GM18507 (cell line): ENCODE measurements at places on chromosomes 13 and 19.

DNA sequence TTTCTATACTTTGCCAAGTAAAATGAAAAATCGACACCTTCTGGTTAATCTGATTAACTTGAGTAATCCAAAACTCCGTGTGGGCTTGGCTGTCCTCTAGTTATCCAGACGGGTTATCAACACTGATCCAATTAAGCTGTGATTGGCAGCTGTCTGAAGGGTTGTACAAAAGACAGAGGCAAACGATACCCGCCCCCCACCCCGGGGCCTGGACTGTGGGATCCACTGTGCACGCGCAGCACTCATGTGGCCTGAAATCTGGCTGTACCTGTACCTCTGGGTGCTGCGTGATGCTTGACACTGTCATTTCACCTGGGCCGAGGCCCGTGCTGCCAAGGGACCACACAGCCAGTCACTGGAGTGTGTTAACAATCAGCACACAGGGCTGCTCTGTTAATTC, 53.5 kb downstream of the COL4A2 start:
- DNase-seq, result no peak

GRCh38 chr13:51663973-51664957, 80.0 kb downstream of the WDFY2 start:
- no peak for DNase-seq

DNA sequence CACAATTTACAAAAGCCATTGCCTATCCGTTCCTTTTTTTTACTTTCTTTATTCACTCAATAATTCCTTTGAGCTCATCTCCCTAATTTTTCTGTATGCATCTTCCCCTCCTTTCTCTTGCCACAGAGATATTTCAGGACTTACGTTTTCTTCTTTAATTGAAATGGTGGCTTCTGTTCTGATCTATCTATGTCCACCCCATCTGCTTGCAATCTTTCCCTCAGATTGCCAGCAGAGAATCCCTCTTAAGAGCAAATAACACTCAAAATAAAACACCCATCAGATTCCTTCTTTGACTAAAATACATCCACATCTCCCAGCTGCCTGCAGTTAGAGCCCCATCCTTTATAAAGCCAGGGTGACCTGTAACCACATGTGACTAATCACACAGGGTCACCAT, 478.6 kb downstream of the EFNB2 start:
- DNase-seq, result no peak

- no peak for DNase-seq
Observed at GRCh38 chr19:21587117-21587461, 81.7 kb downstream of the ZNF429 start.

DNA sequence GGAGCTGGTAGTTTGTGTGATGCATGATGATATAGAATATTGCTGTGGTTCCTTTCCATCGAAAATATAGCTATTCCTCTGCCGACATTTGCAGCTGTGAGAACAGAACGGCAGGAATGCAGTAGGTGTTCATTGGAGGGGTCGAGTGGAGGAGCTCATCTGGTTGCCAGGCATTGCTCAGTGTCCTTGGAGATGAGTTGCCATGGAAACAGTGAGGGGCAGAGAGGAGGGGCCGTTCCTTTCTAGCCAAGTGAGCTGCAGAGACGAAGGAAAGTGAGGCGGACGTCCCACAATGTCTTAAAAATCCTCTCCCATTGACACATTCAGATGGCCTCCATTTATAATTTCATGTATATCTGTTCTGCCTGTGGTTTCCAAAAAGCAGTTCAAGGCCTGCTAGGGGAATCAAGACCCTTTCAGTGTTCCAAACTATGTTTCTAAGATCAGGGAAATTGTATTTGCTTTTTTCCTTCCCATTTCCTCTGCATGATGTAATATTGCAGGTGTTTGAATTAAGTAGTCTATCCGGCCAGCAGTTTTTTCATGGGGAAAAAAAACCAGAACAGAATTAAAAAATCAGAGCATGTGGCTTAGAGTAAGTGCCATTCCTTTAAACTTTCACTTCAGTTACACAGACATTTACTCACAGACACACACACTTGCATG, 41.2 kb upstream of the ZNF835 start:
- DNase-seq, result no peak

GRCh38 chr19:43362179-43362578, 8.7 kb downstream of the CD177 start:
- no peak for DNase-seq

GRCh38 chr19:48596679-48597465, 9.7 kb upstream of the SPACA4 start:
- DNase-seq, result no peak

DNA sequence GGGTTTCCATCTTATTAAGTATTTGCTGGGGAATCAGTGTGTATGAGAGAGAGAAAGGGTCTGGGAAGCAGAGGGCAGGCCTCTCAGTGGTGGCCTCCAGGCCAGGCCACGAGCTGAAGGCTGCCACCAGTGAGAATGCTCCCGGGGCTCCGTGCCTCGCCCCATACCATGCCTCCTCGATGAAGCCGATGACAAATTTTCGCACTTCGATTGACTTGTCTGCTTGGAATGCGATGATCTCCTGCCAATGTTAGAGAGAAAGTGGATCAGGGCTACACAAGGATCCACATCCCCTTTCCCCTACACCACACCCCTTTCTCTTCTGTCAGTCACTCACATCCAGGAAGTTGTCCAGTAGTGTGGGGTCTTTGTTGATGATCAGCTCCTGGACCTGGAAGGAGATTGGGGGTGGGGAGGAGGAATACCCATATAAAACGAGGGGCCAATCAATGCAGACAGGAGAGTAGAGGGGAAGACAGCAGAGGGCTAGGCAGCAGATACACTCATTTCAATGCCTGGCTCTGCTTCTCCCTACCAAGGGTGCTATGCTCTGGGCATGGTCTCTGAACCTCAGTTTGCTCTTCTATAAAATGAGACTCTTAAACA, 10.7 kb downstream of the SYMPK start:
- no peak for DNase-seq

DNA sequence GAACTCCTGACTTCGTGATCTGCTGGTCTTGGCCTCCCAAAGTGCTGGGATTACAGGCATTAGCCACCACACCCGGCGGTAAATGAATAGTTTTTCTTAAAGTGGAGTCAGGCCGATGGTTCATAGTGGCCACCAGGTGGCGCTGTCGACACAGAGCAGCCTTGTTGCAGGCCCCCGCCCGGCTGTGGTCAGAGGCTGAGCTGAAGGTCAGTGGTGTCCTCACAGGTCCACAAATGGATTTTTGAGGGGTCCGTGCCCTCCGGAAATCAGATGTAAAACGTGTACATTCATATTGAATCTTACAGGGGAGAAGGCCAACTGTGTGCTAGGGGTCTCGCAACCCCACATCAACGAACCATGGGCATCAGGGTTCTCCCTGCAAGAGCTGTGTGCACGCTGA, 13.4 kb upstream of the WDR18 start:
- no peak for DNase-seq

DNA sequence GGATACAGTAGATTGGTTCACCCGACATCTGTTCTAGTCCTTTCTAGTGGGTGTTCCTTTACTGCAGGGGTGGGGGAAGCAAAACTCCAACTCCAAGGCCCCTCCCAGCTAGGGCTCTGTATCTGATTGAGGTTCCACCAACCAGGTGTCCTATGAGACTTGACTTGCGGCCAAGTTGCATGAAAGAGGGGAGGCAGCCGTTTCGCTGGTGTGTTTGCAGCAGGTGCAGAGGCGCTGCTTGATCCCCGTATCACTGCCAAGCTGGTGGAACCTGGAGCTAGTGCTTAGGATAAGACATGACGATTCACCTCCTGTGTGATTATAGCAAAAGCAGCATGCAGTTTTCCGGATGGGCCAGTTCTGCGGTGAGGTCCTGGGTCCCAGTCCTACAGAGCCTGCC, 338.2 kb downstream of the UQCRFS1 start:
- no peak for DNase-seq

GRCh38 chr19:47560999-47561398, 11.9 kb downstream of the ZNF541 start:
- DNase-seq, result no peak

DNA sequence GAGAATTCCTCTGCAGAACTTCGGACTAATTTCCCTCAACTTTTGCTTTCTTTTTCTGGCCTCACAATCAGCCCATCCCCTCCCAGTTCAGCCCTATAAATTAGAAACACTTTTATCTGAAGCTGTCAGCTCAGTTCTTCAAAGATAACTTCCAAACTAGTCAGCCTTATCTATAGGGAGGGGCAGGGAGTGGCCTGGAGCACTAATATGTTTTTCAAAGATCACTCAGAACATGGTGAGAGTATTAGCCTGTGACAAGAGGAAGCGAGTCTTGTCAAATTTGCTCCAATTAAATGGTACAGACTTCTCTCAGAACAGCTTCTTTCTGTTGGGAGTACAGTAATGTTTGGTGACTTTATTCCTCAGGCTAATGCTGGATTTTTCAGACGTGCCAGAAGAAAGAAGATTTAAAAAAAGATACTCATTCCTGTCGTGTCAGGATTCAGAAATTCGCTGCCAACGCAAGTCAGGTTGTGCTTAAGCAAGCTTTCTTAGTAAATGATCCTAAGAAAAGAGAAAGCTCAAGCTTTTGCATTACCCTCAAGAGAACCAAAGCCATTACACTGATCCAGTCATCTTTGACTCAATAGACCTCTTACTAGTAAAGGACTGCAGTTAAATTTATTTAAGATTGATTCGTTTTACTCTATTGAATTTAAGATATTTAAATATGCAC, 1033.6 kb downstream of the SLITRK5 start:
- DNase-seq, result no peak

GRCh38 chr13:106493533-106494220, 41.8 kb downstream of the EFNB2 start:
- DNase-seq, result peak; percentile 23

DNA sequence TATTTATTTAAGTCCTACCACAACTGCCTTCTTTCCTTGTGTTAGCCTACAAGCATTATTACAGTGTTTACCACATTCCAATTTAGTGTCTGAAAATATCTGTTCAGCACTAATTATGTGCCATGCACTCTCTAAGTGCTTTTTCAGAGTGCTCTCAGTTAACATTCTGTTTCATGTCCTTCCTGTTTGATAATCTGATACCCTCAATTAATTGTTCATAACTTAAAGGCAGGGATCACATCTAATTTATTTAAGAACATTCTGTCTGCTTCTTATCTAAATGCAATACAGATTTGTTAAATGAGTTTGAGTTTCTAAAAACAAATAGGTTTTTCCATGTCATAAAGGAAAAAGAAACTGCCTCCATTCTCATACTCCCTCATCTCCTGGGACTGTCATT, 649.6 kb upstream of the ATXN8OS start:
- no peak for DNase-seq

DNA sequence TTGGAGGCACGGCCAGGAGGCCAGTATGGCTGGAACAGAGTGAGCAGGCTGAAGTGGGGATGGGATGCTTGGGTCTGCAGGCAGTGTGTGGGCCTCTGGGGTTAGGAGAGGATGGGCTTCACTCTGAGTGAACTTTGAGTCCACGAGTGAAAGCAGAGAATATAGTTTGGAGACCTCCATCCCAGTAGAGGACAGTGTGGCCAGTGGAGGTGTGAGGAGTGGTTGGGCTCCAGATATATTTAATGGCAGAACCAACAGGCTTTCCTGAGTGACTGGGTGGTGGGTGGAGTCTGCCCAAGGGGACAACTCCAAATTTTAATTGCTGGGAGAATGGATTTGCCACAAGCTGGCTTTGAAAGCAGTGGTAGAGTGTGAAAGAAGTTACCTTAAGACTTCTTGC, 27.3 kb downstream of the GATAD2A start:
- DNase-seq, result no peak

DNA sequence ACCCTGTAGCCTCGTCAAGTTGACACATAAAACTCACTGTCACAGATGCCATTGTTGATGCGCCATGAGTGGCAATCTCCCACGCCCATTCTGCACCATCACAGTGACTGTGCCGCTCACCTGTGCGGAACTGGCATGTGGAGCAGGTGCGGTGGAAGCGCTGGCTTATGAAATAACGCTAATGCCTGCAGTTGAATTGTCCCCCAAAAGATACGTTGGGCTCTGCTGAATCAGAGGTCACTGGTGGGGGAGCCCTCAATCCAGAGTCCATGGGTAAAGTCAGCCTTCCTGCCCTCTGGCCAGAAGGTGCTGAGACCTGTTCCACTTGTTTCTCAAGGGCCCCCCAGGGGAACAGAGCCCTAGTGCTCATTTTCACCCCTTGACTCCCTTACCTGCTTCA, 2.9 kb upstream of the ARHGEF7 start:
- no peak for DNase-seq

DNA sequence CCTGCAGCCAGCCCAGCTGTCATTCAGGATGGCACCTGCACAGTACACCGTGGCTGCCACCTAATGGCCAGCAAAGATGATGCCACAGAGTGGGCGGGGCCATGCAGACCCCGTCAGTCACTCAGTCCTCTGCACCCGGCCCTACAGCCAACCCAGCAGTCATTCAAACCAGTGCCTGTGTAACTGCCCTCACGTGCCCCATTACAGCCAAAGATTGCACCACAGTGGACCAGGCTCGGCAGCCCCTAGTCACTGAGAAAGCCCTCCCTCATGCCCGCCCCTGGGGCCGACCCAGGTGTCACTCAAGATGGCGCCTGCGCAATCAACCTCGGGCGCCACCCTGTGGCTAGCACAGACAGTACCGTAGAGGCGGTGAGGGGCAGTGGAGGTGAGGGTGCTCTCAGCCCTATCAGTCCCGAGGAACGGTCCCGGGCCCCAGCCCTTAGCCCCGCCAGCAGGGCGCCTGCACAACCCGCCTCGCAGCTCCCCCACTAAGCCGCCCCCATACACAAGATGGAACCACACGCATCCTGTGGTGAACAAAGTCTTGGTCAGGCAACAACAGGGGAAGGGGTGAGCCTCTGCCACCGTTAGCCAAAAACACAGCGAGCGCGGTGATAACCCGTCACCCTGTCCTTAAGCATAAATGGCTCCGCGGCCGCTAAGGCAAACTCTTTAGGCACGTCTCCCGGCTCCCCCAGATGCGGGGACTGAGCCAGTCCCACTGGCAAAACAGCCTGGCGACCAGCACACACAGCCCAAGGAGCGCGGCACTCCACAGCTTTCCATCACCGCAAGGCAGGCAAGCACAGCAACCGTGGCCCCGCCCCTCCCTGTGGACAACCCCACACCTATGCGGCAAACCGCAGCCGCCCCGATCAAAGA, 2.3 kb downstream of the PEG3 start:
- DNase-seq, result no peak

- no peak for DNase-seq
Observed at GRCh38 chr19:37987356-37988332, 80.6 kb downstream of the SIPA1L3 start.

DNA sequence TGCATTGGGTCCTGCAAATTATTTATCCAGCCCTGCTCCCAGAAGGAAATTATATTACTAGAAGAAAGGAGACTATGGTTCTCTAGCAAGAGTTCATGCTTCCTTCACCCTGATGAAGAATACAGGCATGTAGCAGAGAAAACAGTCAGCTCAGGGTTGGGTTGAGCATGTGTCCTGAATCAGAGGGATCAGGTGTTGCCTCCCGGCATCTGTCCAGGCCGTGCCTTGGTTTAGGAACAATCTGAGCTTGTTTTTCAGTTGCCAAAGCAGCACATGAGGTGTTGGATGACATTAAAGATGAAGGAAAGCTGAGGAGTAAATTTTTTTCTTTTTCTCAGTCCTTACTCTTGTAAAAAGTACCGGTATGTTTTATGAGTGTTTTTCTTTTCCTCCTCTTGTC, 62.0 kb downstream of the KL start:
- no peak for DNase-seq
